ENCODE measurements at places on chromosomes 7 and 10.
A peak's percentile ranks its signal among the peaks of the same experiment; 100 is the strongest.

GRCh38 chr10:105807935-105808587 lies 1167.0 kb downstream of the SORCS3 start:
- DNase-seq: no peak

GRCh38 chr10:112763916-112764520 lies 186.0 kb upstream of the TCF7L2 start:
- no peak for DNase-seq

- no peak for DNase-seq
Measured at GRCh38 chr10:31118556-31118955, 86.9 kb upstream of the ZNF438 start.

DNA sequence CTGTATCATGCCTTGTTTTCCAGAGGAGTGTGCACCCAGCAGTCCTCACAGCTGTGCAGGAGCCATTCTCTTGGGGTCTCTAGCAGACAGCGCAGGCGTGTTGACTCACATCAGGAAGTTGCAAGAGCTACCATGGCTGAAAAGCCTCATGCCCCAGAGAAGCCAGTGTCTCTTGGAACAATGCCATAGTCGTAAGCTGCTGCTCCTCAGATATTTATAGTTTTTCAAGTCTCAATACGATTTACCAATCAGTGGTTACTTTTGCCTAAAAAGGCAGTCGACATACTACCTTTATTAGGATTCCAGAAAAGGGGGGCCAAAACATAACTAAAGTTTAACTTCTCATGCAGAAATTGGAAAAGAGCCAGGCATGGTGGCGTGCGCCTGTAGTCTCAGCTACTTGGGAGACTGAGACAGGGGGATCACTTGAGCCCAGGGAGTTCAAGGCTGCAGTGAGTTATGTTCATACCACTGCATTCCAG lies 407.7 kb downstream of the PARD3 start:
- DNase-seq: no peak

GRCh38 chr10:113273181-113274163 lies 279.4 kb upstream of the HABP2 start:
- DNase-seq: peak; percentile 4

- DNase-seq: no peak
Measured at GRCh38 chr7:155769701-155770100, 42.6 kb downstream of the SHH start.
